ENCODE measurements at places on chromosomes 3 and 15. TPM values are rescaled to one million over a fixed set of nuclear protein-coding genes. Genes with fewer than 3 reads are reported as not detected.

BUB1B gene
- total RNA-seq = 23.8 TPM

- no peak for DNase-seq
These were observed 125.0 kb upstream of the CGNL1 start for GRCh38 chr15:57251308-57251707.

DNA sequence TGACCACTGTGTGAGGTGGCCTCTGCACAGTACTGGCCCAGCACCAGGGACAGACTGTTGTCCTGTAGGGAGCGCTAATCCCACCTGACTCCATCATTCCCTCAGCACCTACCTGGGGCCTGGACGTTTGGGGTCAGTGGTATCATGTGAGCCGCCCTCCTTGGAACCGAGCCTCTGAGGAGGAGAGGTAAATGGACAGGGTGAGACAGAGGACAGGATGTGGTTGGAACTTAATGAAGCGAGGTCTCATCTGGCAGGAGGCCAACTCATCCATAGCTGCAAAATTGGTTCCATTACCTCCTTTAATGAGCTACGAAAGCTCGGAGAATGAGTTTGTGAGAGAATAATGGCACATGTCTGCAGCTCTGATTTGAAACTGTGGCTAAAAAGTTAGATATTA is 13.9 kb downstream of the MAPKAPK3 start:
- DNase-seq = no peak

GRCh38 chr3:32839714-32840085 is 21.9 kb downstream of the TRIM71 start:
- no peak for DNase-seq

GRCh38 chr15:43977072-43977884 is 150.5 kb downstream of the WDR76 start:
- no peak for DNase-seq

GRCh38 chr3:147397875-147398812 is 8.2 kb downstream of the ZIC4 start:
- no peak for DNase-seq

Measured in urinary bladder (tissue), 4 donors.